ENCODE measurements at places on chromosomes 4 and X. TPM values are rescaled to one million over a fixed set of nuclear protein-coding genes. Genes with fewer than 3 reads are reported as not detected.

Gene ITIH6
- not detected for total RNA-seq

DNA sequence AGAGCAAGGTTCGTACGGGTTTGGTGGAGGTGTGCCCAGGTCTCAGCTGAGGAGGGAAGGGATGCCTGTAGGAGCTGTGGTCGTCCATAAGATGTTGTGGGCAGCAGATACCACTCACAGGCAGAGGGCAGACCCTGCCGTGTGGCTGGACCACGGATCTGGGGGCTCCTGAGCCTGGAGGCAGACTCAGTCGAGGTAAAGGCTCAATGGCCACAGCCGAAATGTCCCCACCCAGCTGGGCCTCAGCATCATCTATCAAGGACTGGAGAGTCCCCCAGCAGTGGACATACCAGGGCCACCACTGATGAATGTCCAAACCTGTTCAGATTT is 98.5 kb downstream of the DHRSX start:
- no peak for DNase-seq
- no peaks in the 10 kb centered on the region for H3K27me3 ChIP-seq
- peaks cover 16% of the 10 kb centered on the region for H3K36me3 ChIP-seq
- H3K4me1 ChIP-seq, result peaks cover 36% of the 10 kb centered on the region
- peak overlapping the region; percentile 86 for H3K27ac ChIP-seq
- peak overlapping the region; percentile 46 for H3K4me3 ChIP-seq

DNA sequence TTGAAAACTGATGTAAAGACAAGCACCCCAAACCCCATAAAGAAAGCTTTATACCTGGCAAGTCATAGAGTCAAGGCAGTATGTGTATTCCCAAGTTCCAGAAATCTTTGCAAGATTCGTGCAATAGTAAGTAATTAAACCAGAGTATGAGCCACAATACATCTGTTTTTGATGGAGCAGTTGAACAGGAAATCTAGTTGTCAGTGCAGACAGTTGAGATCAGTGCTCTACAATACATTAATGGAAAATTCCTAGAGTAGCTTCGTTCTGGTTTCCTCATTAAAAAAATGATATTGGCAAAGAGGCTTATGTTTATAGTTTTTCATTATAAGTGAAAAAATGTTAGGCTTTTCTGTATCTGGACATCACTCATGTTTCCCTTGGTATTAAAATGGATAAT is 575.3 kb downstream of the TRIML1 start:
- H3K27ac ChIP-seq, result no peak overlapping the region
- H3K4me3 ChIP-seq, result no peak overlapping the region
- H3K27me3 ChIP-seq, result no peaks in the 10 kb centered on the region
- no peak for DNase-seq
- H3K4me1 ChIP-seq, result no peaks in the 10 kb centered on the region
- H3K36me3 ChIP-seq, result no peaks in the 10 kb centered on the region

DNA sequence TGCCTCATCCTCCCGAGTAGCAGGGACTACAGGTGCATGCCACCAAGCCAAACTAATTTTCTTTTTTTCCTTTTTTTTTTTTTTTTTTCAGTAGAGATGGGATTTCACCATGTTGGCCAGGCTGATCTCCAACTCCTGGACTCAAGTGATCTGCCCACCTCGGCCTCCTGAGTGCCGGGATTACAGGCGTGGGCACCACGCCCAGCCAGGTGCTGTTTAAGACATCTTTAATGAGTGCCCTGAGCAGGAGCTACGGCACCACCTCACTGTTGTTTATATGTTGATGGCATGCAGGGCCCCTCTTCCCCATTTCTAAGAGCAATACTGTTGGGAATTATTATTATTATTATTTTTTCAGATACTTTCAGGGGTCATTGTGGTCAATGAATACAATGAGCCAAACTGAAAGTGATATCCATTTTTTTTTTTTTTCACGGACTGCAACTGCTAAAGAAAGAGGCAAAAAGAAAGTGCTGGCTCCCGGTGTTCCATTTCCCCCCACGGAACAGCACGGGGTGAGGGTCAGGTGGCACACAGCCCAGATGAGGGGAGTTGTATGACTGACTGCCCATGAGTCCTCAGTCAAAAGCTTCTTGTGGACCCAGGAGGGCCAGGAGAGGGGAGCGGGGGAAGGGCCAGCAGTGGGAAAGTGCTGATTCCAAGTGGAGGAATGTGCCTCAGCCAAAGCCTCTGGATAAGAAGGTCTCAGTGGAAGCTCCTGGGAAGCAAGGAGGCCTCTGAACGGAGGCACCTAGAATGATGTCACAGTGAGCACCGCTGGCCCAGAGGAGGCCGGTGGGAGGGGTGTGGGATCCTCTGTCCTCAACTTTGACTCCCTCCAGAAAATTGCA is 101.8 kb upstream of the HPF1 start:
- H3K4me3 ChIP-seq, result no peak overlapping the region
- peaks cover 29% of the 10 kb centered on the region for H3K27me3 ChIP-seq
- no peaks in the 10 kb centered on the region for H3K36me3 ChIP-seq
- no peak for DNase-seq
- no peak overlapping the region for H3K27ac ChIP-seq

GRCh38 chr4:78297116-78297800 is 240.1 kb downstream of the FRAS1 start:
- H3K27me3 ChIP-seq, result no peaks in the 10 kb centered on the region
- H3K27ac ChIP-seq, result no peak overlapping the region
- H3K36me3 ChIP-seq, result no peaks in the 10 kb centered on the region
- no peak overlapping the region for H3K4me3 ChIP-seq
- DNase-seq, result no peak

DNA sequence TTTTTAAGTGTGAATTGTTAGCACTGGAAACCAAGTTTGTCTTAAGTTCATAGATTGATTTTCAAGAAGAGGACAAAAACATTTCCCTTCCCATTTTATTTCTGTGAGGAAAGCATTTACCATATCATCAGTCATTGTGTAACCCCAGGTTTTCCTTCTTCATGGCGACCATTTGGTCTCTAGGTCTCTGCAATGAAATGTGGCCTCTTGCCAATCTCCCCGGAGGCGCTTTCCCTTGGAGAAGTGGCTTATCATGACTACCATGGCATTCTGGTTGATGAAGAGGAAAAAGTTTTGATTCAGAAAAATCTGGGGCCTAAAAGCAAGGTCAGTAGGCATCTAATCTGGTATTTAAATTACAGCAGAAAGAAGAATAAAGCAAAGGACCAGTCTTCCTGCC is 54.4 kb downstream of the ADD1 start:
- H3K4me3 ChIP-seq, result no peak overlapping the region
- no peak overlapping the region for H3K27ac ChIP-seq

DNA sequence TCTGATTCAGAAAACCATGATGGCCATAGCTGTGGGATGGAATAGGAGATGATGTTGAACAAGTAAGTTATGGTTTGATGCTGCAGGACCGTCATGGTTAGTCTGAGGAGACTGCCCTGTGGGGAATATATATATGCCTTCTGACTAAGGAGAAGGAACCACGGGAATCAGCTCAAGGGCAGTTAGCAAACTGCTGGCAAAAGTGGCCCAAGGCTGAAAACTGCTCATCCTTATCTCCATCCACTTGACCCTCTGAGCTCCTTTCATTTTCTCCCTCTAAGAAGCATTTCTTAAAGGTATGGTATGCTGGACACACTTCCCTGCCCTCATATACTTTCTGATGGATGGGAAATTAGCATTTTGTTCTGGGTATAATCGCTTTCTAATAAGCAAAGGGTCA is 161.9 kb downstream of the ENOX2 start:
- H3K27ac ChIP-seq, result no peak overlapping the region
- no peaks in the 10 kb centered on the region for H3K36me3 ChIP-seq
- H3K27me3 ChIP-seq, result no peaks in the 10 kb centered on the region

Measured in left ventricle myocardium inferior (tissue), 1 donor.